Occipital lobe (tissue), 3 donors: ENCODE measurements at places on chromosomes 3 and 15.

DNA sequence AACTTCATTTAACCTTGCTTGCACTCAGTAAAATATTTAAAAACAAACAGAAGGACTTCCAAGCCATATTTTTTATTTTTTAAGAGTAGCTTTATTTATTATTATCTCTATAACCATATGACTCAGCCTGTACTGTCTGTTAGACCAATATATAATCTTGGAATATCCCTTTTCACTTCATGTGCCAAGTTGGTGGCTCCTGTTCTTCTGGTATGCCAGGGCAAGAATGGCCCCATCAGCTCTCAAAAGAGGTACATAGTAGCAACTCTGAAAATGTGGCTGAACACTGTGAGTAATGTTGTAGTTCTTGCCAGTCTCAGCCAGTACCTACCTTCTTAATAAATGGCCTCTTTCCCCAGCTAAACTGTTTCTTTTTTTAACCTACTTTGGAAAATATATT is 257.0 kb upstream of the UBE2E1 start:
- no peak for DNase-seq

DNA sequence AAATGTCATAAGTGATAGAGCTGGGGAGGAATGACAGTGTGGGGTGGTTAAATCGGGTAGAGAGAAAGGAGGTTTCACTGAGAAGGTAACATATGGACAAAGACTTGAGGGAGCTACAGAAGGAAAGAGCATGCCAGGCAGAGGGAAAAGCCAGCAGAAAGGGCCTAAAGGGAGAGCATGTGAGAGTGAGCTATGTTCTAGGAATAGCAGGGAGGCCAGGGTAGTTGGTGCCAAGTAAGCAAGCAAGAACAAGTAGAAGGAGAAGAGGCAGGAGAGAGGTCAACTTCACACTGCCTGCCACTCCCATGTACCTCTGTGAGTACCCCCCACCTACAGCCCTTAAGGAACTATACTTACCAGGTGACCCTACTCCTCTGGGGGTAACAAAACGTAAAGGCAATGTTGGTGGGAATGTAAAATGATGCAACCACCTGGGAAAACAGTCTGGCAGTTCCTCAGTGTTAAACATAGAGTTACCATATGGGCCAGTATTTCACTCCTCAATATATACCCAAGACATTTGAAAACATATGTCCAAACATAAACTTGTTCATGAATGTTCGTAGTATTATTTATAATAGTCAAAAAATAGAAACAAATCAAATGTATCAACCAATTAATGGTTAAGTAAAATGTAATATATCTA is 67.6 kb downstream of the SFMBT1 start:
- DNase-seq = no peak

GRCh38 chr15:27025481-27025966 is 54.5 kb downstream of the GABRG3 start:
- DNase-seq = no peak

- no peak for DNase-seq
Observed at GRCh38 chr3:8959668-8960067, 3.6 kb downstream of the RAD18 start.

GRCh38 chr3:78066287-78066686 is 1026.4 kb downstream of the ROBO2 start:
- DNase-seq = no peak

GRCh38 chr3:157830556-157831236 is 275.5 kb downstream of the SHOX2 start:
- DNase-seq = no peak

- no peak for DNase-seq
Observed at GRCh38 chr15:63634154-63634553, 37.0 kb downstream of the FBXL22 start.

GRCh38 chr3:195553268-195553667 is 10.1 kb upstream of the PPP1R2 start:
- no peak for DNase-seq

- no peak for DNase-seq
Observed at GRCh38 chr15:25776071-25776746, 86.9 kb downstream of the ATP10A start.
